Foreskin keratinocyte (primary cell): ENCODE measurements at places on chromosomes 11 and 22.

GRCh38 chr22:17830043-17830961 lies 56.0 kb upstream of the BID start:
- DNase-seq: peak; percentile 82

GRCh38 chr11:92790926-92791616 lies 178.4 kb upstream of the MTNR1B start:
- DNase-seq: no peak

DNA sequence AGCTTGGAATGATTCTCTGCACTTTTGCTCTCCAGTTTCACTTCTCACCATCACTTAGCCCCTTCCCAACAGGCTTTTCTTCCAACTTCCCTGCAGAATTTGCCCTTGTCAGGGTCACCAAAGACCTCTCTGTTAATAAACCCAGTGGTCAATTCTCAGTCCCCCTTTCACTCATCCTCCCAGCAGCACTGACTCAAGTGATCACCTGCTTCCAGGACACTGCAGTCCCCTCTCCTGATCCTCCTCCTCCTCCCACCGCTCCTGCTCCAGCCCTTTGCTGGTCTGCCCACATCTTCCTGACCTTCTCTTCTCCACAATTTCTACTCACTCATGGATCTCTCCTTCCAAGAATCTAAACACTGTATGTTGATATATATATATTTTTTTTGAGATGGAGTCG lies 57.9 kb downstream of the SHISAL1 start:
- no peak for DNase-seq

DNA sequence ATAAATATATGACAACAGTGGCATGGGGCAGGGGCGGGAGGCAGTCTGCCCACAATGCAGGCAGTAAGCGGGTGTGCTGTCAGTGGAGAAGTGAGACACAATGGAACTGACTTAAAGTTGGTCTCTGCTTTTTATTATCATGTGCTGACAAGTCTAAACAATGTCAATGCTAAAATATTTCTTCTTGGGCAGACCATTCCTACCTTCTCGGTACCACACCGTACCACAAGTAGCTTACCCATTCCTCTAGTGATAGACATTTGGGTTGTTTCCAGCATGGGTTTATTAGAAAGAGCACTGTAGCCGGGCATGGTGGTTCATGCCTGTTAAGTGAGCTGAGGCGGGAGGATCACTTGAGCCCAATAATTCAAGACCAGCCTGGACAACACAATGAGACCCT lies 2.6 kb upstream of the CHADL start:
- peak; percentile 87 for DNase-seq

DNA sequence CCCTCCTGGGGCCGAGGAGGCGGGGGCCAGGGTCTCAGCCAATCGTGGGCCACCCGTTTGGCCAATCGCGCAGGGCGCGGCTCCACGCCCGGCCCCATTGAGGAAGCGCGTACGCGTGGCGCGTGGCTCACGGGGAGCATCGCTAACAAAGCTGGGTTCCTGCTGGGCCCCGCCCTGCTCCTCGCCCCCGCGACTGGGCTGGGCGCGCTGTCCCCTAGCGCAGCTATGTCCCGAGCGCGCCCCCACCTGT lies 614 bp upstream of the ASCL2 start:
- no peak for DNase-seq

GRCh38 chr11:106794058-106794457 lies 224.2 kb downstream of the GUCY1A2 start:
- no peak for DNase-seq

DNA sequence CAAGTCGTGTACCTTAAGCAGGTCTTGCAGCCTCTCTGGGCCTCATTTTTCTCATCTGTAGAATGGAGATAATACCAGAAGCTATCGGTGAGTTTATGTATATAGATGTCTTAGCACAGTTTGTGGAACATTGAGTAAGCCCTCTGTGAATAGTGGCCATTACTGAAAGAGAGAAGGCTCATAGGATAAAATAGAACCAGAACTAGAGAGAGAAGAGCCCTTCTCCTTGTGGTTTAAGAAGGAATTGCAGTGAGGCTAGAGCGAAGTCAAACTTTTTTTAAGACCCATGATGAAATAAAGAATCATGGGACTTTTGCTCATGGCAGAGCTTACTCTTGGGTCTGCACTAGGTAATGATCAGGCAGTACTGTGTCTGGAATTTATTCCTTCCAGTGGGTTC lies 137.1 kb downstream of the TRIM44 start:
- DNase-seq: no peak

DNA sequence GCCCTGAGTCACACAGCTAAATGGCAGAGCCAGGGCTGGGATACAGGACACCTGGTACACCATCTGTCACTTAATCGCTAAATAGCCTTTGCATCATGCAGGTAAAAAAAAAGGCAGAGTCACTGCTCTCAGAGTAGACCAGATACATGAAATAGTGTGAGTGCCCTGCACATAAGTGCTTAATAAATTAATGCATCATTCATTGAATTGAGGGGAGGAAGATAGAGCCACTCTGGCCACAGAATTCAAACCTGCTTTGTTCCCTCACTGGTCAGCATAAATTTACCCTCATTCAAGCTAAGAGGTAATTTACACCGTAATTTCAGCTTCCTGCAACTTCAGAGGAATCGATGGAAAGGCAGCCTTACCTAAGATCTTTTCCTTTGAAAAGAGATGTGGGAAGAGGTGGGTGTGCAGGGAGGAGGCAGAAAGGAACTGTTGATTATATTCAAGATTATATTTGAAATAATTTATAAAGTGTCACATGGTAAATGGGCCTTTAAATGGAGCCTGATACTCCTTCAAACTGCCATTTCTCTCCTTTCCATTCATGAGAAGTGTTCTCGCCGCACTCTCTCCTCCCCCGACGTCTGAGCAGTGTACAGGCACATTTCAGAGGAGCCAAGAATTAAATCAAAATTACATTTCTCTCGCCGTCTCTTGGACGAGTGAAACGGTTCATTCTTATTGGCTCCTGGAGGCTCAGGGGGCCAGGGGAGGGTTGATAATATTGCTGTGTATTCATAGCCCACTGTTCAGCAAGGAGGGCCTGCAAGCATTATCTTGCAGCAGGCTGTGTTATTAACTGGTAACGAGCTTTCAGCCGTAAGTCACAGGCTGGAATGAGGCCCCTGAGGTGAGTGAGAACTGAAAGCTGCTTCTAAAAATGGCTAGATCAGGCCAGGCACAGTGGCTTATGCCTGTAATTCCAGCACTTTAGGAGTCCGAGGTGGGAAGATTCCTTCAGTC lies 52.2 kb upstream of the HMGXB4 start:
- DNase-seq: no peak

DNA sequence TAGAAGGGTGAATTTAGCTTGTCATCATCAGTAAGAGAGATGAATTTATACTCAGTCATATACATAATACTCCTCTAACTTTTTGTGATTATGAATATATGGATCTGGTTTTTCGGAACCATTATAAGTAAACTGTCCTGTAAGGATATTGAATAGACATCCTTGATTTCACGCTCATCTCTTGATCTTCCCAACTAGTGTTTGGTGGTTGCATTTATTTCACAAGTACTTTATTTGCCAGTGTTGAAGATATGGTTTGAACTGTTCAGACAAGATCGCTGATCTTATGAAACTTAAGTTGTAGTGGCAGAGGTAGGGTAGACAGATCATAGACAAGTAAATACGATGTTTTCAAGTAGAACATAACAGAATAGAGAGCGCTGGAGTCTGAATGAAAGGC lies 3.0 kb downstream of the FBXO7 start:
- no peak for DNase-seq

DNA sequence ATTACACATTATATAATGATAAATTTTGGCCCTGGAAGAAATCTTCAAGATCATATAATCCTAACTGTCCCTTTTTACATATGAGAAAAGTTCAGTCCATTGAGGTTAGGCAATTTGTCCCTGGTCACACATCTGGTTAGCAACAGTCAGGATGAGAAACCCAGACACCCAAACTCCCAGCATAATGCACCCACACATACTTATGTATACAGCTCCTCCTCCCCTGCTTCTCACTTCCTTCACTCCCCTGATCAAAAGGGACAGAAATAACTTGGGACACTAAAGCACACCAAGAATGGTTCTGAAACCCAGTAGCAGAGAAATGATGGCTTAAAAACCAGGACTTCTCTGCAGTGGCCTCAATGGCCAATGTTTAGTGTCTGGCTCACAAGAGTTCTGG lies 11.1 kb downstream of the NUMA1 start:
- no peak for DNase-seq

GRCh38 chr11:117663821-117664220 lies 133.2 kb downstream of the DSCAML1 start:
- no peak for DNase-seq

DNA sequence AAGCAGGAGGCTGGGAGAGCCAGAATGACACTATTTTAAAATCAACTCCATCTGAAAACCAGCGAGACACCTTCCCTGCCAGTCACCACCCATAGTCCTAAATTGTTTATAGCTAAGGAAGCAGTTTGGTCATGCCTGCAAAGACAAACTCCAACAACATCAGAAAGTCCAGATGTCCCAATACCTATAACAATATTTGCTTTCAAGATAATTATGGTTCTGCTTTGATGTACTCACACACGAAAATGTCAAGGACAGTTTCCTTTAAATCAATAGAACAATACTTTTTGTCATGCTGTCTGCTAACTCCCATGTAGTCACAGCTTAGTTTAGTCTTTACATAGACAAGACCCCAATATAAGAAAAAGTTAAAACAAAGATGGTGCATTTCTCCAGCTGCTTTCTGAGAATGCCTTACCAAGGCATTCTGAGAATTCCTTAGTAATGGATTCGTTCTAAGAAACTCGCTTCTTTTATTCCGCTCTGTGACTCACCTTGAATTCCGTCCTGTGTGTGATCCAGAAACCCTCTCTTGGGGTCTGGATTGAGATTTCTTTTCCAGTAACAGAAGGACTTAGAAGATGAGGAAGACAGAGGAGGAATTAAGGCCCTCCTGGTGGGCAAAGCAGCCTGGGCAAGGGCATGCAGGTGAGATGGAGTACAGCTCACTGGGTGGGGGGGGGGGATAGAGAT lies 9.6 kb upstream of the SCGB2A2 start:
- DNase-seq: no peak

DNA sequence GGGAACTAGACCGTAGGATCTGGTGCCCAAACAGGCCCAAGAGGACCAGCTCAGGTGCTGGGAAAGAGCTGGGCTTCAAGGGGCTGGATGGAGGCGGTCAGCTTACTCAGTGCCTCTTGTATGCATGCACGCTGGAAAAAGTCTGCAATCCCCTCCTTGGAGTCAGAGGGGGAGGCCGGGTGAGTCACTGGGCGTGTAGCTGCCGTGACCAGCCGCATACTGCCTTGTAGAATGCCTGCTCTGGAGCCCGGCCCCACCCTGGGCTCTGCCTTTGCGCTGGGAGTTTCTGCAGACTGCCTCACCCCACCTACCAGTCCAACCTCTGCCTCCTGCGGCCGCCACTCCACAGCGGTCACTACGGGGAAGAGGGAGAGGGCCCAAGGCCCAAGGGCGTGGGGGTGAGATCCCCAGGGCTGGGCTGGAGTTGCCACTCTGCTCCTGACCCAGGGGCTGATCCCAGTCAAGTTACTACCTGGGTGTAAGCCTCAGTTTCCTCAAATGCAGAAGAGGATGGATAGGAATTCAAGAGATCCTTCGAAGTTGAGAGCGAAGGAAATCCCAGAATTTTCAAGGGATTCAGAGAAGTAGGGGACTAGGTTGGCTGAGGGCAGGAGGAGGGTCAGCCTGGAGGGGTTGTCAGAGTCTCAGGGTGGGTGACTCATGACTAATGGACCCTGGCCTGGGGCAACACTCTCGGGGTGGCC lies 4.2 kb downstream of the MRGPRF start:
- peak; percentile 76 for DNase-seq

DNA sequence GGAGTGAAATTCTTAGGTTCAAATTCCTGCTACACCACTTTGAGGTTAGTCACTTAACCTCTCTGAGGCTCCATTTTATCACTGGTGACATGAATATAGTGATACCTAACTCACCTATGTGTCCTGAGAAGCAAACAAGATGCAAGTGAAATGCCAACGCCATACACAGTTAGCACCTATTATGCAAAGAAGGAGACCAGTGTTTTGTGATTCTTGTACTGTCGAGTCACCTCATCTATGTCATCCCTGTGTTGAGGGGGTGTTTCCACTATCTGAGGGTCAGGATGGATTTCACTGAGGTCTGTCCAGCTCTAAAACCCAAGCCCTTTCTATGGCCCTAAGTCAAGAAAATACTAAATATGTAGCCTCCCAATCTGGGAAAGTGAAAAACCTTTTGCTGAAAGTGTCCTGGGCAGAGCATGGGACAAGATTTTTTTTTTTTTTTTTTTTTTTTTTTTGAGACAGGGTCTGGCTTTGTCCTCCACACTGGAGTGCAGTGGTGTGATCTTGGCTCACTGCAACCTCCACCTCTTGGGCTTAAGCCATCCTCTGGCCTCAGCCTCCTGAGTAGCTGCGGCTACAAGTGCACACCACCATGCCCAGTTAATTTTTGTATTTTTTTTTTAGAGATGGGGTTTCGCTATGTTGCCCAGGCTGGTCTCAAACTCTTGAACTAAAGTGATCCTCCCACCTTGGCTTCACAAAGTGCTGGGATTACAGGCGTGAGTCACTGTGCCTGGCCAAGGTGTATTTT lies 5.0 kb upstream of the MCM5 start:
- no peak for DNase-seq

DNA sequence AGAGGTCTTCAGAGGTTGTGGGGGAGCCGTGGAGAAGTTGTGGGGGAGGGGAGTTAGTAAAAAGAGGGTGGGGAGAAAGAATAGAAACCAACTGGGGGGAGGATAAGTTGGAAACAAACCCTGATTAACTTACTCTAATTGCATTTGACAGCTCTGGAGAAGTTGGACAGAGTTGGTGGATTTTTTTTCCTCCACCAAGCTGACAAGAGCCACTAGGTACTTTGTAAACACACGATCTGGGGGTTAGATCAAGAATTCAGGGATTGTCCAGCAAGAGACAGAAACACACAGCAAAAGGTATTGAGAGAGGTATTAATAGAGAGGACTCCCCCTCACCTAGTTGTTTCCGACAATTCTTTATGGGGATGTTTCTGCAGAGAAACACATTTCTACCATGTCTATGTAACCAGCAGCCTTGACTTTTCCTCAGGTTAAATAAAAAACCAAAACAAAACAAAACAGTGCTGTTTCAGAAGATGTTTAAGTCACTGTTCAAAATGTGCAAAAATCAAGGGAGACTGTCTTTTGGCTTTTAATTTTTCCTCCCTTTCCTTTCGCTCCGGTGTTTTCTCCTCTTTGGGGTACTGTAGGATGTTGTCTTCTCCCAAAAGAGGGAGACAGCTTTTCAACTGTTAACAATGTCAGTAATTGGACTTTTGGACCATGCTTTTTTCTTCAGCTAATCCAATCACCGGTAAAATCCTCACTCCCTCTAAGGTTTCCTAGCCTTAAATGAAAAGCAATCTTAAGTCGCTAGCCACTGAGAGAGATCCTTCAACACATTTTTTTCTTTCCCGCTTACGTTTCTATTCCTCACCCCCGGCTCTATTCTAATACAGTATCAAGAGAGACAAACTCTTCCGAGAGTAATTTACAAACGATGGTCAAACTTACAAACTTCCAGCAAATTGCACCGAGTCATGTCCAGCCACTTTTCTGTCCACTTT lies 708 bp downstream of the MAML2 start:
- DNase-seq: no peak

GRCh38 chr11:12019866-12020416 lies 11.5 kb upstream of the DKK3 start:
- DNase-seq: no peak

- DNase-seq: no peak
These were observed 879.1 kb downstream of the OPCML start for GRCh38 chr11:132653237-132653636.
